Nasal cavity respiratory epithelium epithelial cell of viscerocranial mucosa (primary cell): ENCODE measurements at places on chromosomes 7 and 10. TPM values are rescaled to one million over a fixed set of nuclear protein-coding genes. Genes with fewer than 3 reads are reported as not detected.

FAM237B gene
- total RNA-seq = not detected in 2 replicates

POP7 gene
- total RNA-seq = 32.2 and 39.6 TPM in 2 replicates

SPDYE2 gene
- total RNA-seq = not detected in 2 replicates

POMZP3 gene
- 1.3 and 2.1 TPM in 2 replicates for total RNA-seq

MGAM2 gene
- total RNA-seq = 0.21 TPM in 1 of 2 replicates, not detected in the other
